ENCODE measurements at places on chromosomes 6 and 20.
A peak's percentile ranks its signal among the peaks of the same experiment; 100 is the strongest.

- DNase-seq = no peak
Measured at GRCh38 chr6:19811397-19812079, 25.6 kb upstream of the ID4 start.

GRCh38 chr20:43514648-43514999, 7.1 kb downstream of the L3MBTL1 start:
- no peak for DNase-seq

DNA sequence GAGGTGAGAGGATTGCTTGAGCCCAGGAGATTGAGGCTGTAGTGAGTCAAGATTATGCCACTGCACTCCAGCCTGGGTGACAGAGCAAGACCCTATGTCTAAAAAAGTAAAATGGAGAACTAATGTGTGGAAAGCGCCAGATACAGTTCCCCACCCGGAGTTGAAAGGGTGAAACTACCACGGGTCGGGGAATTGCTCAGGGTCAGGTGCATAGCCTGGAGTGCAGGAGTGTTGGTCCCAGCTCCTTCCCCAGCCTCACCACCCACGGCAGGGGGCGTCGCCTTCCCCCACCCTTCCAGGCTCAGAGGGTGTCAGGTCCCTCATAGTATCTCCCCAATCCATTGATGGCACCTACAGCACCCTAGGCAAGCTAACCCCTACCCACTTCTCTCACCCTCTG, 26.1 kb downstream of the C20orf203 start:
- no peak for DNase-seq

- no peak for DNase-seq
Measured at GRCh38 chr6:108961985-108962384, 113.8 kb downstream of the ARMC2 start.

DNA sequence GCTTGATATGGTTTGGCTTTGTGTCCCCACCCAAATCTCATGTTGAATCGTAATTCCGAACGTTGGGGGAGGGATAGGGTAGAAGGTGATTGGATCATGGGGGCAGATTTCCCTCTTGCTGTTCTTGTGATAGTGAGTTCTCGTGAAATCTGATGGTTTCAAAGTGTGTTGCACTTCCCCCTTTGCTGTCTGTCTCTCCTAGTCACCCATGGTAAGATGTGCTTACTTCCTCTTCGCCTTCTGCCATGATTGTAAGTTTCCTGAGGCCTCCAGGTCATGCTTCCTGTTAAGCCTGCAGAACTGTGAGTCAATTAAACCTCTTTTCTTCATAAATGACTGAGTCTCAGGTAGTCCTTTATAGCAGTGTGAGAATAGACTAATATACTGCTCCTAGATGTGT, 19.9 kb downstream of the PFDN4 start:
- DNase-seq = no peak

GRCh38 chr6:2503816-2504494, 246.8 kb downstream of the MYLK4 start:
- no peak for DNase-seq

DNA sequence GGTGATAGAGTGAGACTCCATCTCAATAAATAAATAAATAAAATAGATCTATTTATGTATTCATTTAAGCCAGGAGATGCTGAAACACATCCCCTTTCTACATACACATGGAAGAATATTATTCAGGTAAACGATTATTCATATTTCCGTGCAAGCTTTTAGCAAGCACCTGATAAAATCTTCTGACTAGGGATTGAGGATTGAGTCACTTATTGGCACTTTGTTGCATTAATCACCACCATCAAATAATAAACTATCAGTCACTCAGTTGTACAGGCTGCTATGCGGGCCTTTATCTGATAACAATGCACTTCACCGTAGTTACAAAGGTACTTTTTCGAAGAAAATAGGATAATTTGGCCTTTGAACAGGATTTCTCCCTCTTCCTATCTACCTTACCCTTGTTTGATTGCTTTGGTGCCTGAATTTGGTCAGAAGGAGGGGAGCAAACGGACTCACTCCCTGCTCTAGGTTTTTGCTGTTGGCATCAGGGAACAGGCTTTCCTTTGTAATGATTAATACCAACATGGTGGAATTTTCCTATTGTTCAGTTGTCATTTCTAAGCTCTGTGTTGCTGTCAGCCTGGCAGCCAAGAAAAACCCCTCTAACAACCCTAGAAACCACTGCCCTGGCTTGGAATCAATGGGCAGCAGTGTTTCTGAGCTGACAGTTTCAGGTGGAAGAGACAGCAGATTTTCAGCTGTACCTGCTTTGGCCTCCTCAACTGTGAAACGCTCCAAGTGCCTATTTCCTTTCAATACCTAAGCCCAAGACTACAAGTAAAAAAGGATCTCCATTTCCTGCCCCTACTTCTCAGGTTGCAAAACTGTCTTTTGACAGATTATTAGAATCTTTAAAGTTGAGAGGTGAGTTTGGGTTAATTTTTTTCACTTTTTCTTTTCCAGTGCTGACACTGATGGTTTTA, 63.0 kb downstream of the MYB start:
- no peak for DNase-seq

DNA sequence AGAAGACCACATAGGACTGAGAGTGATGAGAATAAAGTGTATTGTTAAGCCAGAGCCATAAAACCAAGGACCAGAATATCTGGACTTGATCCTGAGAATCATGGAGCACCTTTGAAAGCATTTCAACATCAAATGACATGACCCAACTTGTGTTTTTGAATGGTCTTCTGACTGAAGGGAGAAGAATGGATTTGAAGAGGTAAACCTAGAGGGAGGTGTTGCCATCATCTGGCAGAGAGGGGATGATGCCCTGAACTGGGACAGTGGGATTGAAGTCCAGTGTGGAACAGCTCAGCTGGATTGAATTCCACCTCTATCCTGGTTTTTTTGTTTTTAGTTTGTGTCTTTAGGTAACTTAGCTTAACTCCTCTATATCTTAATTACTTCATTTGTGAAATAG, 570.0 kb downstream of the TBC1D32 start:
- no peak for DNase-seq

DNA sequence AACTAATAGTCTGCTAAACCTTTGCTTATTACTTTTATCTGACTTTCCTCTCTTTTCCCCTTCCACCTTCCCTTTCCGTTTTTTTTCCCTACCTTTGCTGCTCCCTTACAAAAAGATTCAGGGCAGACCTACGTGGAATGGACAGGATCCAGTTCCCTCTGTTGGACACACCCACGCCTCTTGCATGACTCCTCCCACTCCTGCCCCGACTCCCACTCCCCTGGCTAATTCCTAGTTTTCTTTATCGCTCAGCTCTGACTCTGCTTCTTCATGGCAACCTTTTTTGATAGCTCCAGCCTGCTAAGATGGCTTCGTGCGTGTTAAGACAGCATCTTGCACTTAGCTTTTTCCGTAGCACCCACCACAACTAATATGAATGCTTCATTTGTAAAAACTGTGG, 715.6 kb upstream of the NRSN1 start:
- DNase-seq = no peak

DNA sequence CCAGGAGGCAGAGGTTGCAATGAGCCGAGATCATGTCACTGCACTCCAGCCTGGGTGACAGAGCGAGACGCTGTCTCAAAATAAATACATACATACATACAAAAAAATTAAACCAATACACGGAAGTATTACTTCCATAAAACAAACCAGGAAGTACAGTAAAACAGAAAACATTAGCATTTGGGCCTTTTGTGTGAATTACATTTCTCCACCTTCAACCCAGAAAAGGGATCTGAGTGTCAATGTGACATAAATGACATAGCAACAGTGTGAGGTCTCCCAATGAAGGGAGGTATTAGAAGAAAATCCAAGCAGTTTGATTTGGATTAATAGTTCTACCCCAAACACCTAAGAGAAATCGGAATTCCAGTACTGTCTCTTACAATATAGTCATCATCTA, 10.1 kb downstream of the CSNK2A1 start:
- no peak for DNase-seq

GRCh38 chr6:146719387-146719786, 120.6 kb downstream of the ADGB start:
- DNase-seq = no peak

GRCh38 chr20:24612799-24613775, 143.7 kb downstream of the SYNDIG1 start:
- DNase-seq = no peak

- no peak for DNase-seq
Measured at GRCh38 chr6:96872976-96873375, 24.7 kb downstream of the NDUFAF4 start.

DNA sequence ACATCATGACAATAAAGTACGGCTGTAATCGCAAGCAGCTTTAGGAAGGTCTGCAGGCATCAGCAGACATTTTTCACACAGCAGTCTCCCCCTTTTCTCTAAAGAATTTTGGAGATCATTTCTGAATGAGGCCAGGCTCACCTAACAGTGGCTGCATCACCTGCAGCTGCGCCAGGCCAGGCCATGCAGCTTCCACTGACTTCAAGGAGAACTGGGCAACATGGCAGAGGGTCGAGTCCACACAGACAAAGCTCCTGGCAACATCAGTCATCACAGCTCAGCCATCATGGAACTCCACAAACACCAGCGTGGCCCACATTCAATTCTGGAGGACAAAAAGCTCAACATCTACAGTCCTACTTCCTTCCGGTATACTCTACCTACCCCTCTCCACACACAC, 17.8 kb upstream of the FOXC1 start:
- DNase-seq = no peak

GRCh38 chr6:36730424-36731380, 33.1 kb downstream of the RAB44 start:
- no peak for DNase-seq

DNA sequence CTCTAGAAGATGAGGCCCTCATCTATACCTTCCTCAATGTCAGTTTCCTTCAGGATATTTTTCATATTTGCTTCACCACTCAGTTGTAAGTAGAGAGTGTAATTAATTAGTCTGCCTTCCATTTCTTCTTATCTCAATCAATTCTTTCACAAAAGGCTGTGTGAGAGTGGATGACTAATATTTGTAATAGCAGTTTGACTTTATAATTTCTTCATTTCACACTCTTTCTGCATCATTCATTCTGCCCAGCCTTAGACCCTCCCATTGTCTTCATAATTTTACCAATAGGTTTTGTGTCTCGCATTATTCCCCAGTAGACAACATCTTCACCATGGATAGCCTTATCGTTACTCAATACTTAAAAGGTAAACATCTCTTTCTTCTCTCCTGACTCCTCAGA, 1239.3 kb upstream of the MAP3K7 start:
- DNase-seq = no peak

- DNase-seq = no peak
Measured at GRCh38 chr6:105994118-105994590, 92.0 kb upstream of the PRDM1 start.

DNA sequence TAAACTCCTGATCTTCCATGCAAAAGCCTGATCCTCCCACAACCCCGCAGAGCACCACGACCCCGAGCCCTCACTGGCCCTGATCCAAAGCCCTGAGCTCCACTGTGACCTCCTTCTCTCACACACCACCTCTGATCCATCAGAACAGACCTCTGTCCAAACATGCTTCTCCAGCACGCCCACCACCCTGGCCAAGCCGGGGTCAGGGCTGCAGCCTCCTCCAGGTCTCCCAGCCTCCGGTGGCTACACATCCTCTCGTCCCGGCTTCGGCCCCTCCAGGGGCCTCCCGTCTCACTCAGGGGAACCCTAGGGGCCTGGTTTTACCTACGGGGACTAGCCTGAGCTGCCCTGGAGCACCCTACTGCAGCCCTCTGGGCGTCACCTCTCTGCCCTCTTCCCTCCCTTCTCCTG, 49.1 kb downstream of the FOXF2 start:
- no peak for DNase-seq

GRCh38 chr20:23386304-23387117, 24.5 kb downstream of the GZF1 start:
- no peak for DNase-seq

DNA sequence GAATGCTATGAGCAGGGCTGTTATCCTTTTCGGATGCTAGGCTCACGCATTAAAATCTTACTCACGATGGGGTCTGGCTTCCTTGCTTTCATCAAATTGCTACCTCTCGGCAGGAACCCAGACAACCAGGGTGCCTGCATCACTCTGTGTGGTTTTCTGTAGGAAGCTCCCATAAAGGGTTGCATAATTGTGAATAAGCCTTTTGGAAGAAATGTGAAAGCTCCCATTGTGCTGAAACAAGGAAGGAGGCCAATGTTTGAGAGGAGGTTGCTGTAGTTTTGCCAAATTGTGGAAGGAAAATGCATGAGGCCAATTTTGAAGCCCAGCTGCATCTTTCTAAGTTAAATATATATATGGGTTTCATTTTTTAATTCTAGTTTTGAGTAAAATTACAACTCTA, 615.5 kb downstream of the C6orf118 start:
- DNase-seq = no peak

- no peak for DNase-seq
Measured at GRCh38 chr20:35285806-35286076, 1.2 kb upstream of the EIF6 start.

- DNase-seq = peak; percentile 14
Measured at GRCh38 chr6:39543095-39543494, 182.1 kb downstream of the KIF6 start.

GRCh38 chr20:10971096-10971495, 297.3 kb upstream of the JAG1 start:
- DNase-seq = no peak

- DNase-seq = no peak
Measured at GRCh38 chr6:20110478-20110877, 101.8 kb downstream of the MBOAT1 start.

GRCh38 chr6:42105156-42105648, 37.2 kb downstream of the C6orf132 start:
- no peak for DNase-seq

DNA sequence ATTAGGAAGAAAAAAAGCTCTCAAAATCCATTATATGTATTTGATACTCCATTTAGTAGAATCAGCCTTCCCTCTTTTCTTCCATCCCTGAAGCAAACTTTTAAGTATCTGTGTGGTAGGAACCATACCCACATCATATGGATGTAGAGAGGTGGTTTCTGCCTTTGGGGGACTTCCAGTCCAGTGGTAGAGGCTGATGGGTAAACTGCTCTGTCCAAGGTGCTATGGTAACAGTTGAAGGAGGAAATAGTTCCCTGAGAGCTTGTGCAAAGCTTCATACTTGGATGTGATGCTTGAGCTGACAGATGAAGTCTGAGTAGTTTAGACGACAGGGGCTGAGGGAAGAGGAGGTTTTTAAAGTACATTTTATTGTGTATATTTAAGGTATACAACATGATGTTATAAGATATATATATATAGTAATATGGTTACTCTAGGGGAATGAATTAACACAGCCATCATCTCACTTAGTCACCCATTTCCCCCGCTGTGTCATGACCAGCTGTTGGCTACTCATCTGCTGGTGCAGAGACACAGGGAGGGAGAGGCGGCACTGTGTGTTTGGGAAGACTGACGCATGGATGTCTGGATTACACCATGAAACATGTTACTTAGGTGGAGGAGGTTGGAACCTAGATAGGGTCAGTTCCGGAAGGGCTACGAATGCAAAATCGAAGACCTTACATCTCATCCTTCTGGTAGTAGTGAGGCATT, 185.2 kb downstream of the FARS2 start:
- no peak for DNase-seq

DNA sequence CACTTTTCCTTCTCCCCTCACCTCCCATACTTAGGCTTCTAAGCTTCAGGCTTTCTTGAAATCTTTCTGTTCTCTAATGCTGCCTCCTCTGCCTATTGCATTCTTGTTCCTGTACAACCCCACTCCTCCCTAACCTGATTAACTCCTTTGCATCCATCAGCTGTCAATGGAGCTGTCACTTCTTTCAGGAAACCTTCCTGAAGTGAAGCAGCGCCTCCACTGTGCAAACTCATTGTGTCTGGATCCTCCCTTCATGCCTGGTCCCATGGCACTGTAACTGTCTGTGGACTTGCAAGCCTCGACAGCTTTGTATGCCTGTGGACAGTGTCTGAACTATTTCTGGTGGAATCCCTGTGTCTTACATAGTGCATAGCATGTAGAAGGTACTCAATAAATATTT, 185.0 kb downstream of the HS3ST5 start:
- DNase-seq = no peak

Measured in retinal pigment epithelial cell (primary cell).